ENCODE measurements at places on chromosomes 11 and 22.

DNA sequence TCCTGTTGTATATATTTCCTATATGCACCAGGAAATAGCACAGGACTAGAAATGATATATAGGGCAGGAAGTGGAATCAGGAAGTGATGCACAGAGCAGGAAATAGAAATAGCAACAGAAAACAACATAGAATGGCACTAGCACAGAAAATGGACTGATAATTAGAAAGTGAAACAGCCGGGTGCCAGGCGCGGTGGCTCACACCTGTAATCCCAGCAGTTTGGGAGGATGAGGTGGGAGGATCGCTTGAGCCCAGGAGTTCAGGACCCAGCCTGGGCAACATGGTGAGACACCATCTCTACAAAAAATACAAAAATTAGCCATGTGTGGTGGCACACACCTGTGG, 10.0 kb upstream of the RELT start:
- no peak for DNase-seq

- DNase-seq = no peak
Measured at GRCh38 chr11:118856314-118856713, 27.4 kb upstream of the CXCR5 start.

GRCh38 chr11:19702620-19703019, 10.0 kb upstream of the NAV2 start:
- DNase-seq = no peak

DNA sequence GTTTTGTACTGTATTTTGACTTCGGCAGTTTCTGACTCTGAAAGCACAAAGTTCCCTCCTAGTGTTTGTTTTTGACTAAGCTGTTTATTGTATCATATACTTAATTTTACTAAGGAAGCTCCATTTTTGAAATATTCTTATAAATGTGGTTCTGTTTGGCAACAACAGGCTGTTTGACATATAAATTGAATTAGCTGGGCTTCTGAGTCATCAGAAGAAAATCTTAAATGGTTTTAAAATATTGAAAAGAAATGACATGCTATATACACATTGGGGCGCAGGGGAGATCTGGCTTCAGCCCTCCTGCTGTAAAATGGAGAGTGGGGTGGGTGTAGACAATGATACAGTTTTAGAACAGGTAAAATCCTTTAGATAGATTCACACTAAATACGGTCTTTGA, 38.6 kb downstream of the SHISA8 start:
- no peak for DNase-seq

DNA sequence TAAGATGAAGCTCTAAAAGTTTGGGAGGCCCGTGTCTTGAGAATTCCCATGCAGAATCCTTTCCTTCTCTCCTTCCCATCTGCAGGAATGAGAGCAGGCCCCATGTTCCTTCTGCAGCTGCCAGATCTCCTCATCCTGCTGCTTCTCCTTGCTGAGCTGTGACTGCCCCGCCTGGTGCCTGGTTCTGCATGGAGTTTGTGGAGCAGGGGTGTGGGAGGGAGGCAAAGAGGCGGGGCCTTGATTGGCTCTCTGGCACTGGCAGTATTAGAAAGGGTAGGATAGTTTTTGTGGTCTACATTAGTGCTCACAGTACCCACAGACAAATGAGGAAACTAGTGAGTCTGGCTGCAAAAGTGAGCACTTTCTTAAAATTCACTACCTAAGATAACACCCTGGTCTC, 91.1 kb upstream of the CLPB start:
- DNase-seq = no peak

Data from islet precursor cell (in vitro differentiated cells).